ENCODE measurements at places on chromosomes 11 and 22. TPM values are rescaled to one million over a fixed set of nuclear protein-coding genes. Genes with fewer than 3 reads are reported as not detected.

- peak; percentile 56 for DNase-seq
These were observed at the start of gene PLAAT4 for GRCh38 chr11:63536669-63537292. TSS of gene PLAAT4 (plus strand) at chr11:63536808. CDS start at chr11:63536869, 61 bp downstream.

DNA sequence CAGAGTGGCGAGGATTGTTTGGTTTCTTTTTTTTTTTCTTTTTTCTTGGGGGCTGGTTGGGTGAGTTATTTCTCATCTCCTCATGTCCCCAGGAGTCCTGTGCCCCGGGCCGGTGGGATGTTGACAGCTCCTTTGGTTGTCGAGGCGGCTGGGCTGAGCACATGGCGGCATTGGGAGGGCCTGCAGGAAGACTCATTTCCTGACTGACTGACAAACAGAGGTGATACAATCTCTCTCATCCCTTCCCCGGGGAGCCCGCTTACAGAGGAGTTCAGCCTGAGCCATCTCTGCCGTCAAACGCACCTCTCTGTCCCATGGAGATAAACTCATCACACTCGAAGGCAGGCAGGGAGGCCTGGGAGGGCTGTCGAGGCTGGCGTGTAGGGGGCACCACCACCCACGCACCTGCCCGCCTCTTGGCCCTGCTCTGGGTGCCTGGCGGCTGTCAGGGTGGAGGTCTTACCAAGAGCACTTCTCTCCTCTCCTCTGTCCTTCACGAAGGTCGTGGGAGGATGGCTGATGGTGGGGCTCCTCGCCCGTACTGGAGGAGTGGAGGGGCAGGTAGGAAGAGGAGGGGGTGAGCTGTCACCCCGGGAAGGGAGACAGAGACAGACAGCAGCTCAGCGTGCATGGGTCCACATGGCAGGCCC is 60.0 kb upstream of the NECTIN1 start:
- no peak for DNase-seq

DNA sequence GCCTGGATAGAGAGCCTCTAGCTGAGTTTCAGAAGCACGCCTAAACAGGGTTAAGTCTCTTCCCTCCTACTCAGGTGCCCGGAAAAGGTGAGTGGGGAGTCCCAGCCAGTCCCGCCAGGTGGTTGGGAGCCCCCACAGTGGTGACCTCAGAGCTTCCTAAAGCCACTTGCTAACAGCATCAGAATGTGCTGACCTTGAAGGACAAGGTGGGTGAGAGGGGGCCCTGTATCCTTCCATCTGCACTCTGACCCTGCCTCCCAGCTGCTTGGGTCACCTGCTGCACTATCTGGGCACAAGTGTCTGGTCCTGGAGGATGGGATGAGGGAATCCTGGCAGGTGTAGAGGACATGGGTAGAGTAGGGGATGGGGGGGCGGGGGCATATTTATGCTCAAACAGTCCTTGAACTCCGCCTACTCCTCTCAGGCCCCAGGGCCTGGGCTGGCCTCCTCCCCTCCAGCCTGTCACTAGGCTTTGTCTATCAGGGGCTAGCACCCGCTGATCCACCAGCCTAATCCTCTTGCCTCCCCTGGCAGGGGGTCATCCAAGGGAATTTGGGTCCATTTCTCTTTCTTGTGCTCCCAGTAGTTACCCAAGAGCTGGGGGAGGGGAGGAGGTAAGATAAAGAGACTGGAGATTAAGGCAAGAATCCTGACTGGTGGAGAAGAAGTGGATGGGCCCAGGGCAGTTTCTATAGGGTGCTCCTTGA is 3.4 kb downstream of the USP2 start:
- DNase-seq, result no peak

DNA sequence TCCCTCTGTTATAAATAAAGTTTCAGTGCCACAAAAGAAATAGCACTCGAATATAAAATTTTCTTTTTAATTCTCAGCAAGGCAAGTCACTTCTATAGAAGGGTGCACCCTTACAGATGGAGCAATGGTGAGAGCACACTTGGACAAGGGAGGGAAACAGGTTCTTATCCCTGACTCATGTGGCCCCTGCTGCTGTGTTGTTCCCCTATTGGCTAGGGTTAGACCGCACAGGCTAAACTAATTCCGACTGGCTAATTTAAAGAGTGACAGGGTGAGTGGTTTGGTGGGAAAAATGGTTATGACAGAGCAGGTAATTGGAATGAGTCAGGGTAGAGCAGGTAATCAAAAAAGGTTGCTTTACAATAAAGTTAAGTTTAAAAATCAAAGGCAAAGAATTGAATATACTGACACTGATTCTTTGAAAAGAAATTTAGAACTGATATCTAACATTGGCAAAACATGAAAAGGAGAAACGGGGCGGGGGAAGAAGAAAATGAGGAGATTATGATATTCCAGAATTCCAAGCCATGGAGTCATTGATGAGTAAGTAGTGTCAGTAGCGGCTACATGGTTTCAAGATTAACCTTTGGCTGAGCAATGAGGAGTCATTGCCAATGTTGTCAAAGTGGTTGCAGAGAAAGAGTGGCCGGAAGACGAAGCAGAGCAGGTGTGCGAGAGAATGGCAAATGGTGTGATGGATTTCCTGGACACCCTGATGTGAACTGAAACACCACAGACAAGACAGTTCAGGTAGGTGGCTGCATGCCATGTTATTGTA is 48.4 kb upstream of the MRGPRX1 start:
- no peak for DNase-seq

- DNase-seq, result no peak
These were observed 279.1 kb upstream of the PLET1 start for GRCh38 chr11:112539741-112540140.

- no peak for DNase-seq
These were observed 1879.0 kb upstream of the RAG2 start for GRCh38 chr11:38476808-38477575.

- no peak for DNase-seq
These were observed 20.7 kb downstream of the SUN2 start for GRCh38 chr22:38735126-38735464.

- DNase-seq, result no peak
These were observed 75.9 kb upstream of the WNT11 start for GRCh38 chr11:76282172-76282571.

- DNase-seq, result peak; percentile 34
These were observed 1.7 kb downstream of the EP300 start for GRCh38 chr22:41094041-41094593.

DNA sequence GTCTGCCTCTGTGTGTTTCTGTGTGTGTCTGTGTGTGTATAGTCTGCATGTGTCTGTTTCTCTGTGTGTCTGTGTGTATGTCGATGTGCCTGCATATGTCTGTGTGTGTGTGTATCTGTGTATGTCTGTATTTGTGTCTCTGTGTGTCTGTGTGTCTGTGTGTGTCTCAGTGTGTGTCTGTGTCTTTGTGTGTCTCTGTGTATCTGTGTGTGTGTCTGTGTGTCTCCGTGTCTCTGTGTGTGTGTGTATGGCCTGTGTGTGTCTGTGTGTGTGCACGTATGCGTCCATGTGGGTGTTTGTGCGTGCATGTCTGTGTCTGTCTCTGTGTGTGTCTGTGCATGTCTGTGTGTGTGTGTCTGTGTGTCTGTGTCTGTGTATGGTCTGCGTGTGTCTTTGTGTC is 439 bp downstream of the SNX32 start:
- no peak for DNase-seq

Gene SCGB1A1
- not detected for total RNA-seq

Gene CENPM
- total RNA-seq, result 92.0 TPM

Gene CLTCL1
- 0.69 TPM for total RNA-seq
